HAP-1 (cell line): ENCODE measurements at places on chromosomes 11 and 22.

- no peak for DNase-seq
Measured at GRCh38 chr11:88779577-88779976, 286.2 kb downstream of the GRM5 start.

DNA sequence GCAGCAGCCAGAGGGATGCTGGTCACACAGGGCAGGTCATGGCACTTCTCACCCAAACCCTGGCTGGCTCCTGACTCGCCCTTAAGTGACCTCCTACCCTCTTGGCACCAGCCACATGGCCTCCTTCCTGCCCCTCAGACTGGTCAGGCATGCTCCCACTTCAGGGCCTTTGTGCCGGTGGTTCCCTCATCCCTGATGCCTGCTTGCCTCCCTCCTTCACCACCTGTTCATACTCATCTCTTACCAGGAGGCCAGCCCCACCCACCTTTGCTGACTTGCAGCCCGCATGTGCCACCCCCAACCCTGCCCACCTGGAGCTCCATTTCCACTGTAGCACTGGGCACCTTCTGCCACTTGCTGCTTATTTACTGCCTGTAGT lies 20.1 kb downstream of the GNAZ start:
- no peak for DNase-seq

- DNase-seq = no peak
Measured at GRCh38 chr22:30806391-30806861, 111.8 kb downstream of the OSBP2 start.

GRCh38 chr11:67118181-67118766 lies 789 bp upstream of the KDM2A start:
- peak; percentile 22 for DNase-seq

DNA sequence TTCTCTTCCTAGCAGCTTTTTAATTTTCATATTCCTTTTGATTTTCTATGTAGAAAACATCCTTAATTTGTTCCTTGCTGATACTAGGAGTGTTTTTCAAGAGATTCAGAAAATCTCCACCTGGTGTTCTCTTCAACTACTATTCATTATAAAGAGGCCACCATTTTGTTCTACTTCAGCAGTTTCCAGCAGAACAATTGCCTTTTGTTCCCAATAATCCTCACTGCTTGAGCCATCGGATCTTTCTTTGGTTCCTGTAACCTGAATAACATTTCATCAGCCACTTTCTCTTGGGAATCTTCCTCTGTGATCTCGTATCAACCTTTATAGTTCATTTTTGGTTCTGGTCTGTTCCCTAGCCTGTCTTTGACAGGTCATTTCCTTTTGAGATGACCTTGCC lies 1.8 kb upstream of the OR10A5 start:
- no peak for DNase-seq

DNA sequence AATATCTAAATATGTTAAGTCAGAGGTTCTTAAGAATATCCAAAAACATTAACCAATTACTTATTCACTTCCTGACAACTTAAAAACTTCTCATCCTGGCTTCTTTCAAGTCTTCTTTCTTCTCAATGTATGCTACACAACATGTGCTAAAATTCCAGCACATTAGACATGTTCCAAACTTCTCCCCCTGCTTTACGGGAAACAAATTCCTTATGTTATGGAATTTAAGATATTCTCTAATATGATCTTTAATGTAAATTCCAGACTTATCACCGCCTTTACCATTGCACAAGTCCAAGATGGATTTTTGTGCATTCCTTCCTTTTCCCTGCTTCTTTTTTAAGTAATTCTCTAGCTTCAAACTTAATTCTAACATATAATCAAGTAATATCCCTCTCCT lies 964.5 kb upstream of the CHORDC1 start:
- no peak for DNase-seq

GRCh38 chr11:76102802-76103201 lies 103.5 kb downstream of the WNT11 start:
- DNase-seq = no peak

DNA sequence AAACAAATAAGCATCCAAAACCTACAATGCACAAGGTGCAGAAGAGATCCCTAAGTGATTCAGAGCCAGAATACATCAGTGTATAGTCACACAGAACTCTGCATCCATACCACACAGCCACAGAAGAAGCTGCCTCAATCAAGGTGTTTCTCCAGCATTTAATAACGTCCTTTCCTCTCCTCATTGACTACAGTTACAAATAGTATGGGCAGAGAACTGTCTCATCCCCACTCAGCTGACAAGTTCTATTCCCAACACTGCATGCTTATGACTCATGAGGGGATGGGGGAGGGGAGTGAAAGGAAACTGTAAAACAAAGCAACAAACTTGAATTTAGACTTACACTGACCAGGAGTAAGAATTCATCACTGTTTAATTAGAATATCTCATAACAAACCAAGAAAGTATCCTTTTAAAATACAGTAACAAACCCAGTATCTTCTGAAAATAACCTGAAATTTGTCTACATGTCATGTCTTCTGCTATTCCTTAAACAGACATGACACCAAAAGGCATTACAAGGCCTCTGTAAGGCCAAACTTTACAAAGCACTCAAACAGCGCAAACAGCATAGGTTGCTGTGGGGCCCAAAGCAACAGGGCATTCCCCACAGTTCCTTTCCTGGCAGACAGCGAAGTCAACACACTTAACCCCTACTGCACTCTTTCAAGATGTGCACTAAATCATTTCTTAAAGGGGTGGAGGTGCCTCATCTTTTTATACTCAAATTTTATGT lies 29.3 kb downstream of the CELF1 start:
- DNase-seq = no peak

GRCh38 chr22:36124666-36125065 lies 35.9 kb downstream of the APOL3 start:
- DNase-seq = no peak

DNA sequence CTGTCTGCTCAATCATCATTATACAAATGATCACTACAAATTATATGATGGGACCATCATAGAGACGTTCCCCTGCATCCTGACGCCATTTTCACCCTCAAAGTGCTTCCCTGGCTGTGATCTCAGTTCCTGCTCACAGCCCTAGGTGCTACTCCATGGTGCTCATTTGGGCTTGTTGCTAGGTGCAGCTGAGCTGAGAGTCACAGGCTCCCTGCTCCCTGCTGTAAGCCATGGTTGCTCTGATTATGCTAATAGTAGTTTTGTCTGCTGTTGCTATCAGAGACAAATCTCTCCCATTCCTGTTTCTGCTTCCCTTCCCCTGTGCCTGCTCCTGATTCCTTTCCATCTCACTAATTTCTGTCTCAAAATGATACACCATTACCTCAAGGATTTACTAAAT lies 474.3 kb downstream of the METTL15 start:
- no peak for DNase-seq

GRCh38 chr11:72431846-72432245 lies 2.5 kb downstream of the CLPB start:
- DNase-seq = no peak

- no peak for DNase-seq
Measured at GRCh38 chr22:23183061-23183698, 2.9 kb downstream of the BCR start.

- no peak for DNase-seq
Measured at GRCh38 chr22:42909363-42910058, 52.4 kb upstream of the ARFGAP3 start.

DNA sequence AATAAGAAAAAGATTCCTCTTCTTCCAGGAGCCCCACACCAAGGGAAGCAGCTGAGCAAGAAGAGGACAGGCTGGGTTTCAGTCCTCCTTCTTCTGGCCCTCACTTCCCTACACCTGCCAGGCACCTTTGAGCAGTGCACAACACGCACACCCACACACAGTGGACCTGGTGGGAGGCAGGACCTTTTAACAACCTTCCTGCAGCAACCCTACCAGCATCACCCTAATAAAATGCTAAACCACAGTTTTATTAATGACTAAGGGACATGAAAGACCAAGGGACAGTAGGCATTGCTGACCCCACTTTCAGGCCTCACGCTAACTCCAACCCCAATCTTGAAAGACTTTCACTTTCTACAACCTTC lies 12.2 kb downstream of the ARAP1 start:
- no peak for DNase-seq

DNA sequence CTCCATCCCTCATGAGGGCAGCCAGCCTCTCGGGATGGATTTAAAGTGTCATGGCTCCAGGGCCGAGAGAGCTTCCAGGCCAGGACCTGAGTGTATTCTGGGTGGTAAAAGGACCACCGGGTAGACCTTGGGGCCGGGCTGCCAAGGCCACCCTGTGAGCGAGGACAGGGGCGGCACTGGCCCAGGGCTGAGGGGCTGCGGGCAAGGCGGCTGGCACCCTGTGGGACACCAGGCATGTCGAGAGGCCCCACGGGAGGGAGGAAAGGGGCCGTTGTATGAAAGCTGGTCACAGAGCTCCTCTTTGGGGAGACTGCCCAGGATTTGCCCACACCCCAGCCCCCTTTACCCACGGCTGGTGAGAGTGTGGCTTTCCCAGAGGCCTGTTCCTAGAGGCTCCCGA lies 92.3 kb upstream of the RTL6 start:
- no peak for DNase-seq

DNA sequence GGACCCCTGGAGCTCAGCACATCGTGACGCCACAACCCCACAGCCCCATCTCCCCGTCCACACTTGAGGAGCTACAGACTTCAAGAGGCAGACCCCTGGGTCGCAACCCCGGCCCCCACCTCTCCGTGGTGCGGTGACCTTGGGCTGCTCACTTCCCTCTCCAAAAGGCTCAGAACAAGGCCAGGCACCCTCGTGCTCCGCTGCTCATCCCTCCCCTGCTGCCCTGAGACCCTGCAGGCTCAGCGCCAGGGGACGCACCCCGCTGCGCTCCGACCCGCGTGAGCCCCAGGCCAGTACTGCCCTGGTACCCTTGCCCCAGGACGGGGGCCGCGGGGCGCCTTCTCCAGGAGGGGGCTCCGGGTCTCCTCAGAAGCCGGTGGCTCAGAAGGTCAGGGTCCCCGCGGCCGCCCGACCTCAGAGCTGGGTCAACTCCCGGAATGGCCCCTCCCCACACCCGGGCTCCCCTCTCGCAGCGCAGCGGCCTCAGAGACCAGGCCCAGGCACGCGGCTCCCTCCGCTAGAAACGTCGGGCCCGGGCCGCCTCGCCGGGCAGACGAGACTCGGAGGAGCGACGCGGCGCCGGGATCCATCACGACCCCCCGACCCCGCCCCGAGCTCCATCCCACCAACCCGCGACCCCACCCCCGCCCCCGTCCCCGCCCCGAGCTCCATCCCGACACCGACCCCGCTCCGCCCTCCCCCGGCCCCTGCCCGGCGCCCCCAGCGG lies 563 bp downstream of the GATD1 start:
- peak; percentile 79 for DNase-seq

DNA sequence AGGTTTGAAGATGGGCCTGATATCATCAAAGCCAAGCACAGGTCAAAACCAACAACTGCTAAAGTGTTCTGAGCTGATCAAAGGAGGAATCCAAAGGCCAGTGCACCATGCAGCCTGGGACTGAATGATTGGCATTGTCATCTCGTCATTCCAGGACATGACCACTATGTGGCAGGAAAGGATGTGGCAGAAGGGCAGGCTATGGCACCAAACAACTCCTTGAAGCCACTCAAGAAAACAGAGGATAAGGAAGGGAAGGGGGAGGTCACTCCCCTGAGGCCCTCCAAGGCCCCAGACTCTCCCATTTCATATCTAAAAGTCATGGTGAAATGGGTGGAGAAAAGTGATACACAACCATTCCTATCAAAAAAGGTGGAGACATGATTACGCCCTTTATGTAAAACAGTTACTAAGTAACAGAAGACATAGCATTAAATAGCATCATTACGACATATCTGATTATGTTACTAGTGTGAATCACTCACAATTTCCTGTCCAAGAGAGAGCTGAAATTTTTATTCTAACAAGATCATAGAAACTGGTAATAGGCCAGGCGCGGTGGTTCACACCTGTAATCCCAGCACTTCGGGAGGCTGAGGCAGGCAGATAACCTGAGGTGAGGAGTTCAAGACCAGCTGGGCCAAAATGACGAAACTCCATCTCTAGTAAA lies 49.3 kb downstream of the AHNAK start:
- no peak for DNase-seq

- DNase-seq = no peak
Measured at GRCh38 chr11:122271137-122271536, 155.1 kb upstream of the BLID start.
